Esophagus mucosa (tissue), 1 donor: ENCODE measurements at places on chromosomes 11 and 22. TPM values are rescaled to one million over a fixed set of nuclear protein-coding genes. Genes with fewer than 3 reads are reported as not detected.

- ATAC-seq = peak; percentile 20
Observed at GRCh38 chr11:122050021-122050690, 65.9 kb downstream of the BLID start.

DNA sequence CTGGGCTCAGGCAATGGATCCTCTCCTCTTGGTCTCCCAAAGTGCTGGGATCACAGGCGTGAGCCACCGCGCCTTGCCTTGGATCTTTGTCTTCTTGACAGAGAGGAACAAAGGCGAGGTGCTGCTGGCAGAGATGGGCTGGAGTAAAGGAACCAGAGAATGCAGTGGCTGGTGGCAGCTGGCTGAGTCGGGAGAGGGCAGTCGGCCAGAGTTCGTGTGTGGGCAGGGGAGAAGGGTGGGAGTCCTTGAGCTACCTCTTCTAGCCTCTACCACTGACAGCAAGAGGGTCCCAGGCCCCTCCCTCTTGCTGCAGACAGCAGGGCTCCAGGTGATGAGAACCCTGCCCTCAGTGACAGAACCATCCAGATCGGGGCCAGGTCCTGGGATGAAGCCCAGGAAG is 86.2 kb upstream of the LINC01488 start:
- ATAC-seq = no peak

GRCh38 chr11:27618281-27618915 is 81.9 kb downstream of the BDNF start:
- ATAC-seq = no peak

DNA sequence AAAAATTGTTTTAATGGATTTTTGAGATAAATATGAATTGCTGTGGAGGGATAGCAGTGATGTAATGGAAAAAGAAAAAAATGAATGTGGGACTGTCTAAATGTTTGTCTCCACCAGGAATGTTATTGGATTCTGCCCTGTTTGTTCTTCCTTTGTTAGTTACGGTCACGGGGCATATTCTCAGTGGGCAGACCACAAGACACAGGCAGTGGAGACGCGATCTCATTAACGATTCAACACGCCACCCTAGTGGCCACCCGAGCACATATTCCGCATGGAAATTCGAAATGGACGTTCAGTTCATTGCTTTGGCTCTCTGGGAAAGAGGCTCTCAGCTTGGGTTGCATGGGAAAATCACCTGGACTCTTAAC is 151.8 kb upstream of the TTC12 start:
- ATAC-seq = no peak

GRCh38 chr11:62933750-62934495 is 12.8 kb upstream of the CHRM1 start:
- ATAC-seq = peak; percentile 17

GRCh38 chr22:26064048-26064447 is 105.2 kb upstream of the SEZ6L start:
- no peak for ATAC-seq

DNA sequence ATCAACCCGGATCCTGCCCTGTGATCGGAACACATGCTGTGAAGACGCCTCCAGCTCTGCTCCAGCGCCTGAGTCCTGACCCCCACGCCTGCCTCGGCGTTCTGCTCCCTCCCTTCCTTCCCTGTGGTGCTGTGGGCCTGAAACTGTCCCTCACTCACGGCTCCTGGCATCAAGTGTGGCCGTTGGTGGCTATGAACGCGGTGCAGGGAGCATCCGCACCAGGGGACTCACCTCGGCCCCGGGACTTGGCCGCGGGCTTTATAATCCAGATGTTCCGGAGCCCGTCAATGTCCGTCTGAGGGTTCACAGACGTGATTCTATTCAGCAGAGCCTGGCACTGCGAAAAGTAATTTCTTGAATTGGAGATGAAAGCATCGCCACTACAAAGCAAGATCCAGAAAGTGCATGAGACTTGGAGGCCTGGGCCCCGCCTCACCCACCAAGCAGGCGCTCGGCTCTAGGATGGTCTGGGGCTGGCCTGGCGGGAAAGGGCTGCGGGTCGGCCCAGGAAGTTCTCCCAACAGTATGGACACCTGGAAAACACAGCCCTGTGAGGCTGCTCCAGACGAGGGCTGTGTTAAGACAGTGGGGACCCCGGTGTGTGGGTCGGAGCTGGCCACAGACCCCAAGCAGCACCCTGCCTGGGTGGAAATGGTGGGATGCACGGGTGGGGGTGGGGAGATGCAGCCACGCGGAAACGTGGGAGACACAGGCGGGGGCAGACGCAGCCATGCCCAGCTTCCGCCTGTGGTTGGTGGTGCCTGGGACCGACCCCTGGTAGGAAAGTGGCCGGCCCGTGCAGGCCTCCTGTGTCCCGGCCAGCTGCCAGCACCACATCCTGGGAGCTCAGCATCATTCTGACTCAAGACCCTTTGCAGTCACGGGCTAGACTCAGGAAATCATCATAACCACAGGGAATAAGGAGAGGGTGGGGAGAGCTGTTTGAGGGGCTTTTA is 21.8 kb upstream of the IL17REL start:
- ATAC-seq = no peak

GRCh38 chr11:110903830-110904229 is 191.6 kb upstream of the ARHGAP20 start:
- no peak for ATAC-seq

DNA sequence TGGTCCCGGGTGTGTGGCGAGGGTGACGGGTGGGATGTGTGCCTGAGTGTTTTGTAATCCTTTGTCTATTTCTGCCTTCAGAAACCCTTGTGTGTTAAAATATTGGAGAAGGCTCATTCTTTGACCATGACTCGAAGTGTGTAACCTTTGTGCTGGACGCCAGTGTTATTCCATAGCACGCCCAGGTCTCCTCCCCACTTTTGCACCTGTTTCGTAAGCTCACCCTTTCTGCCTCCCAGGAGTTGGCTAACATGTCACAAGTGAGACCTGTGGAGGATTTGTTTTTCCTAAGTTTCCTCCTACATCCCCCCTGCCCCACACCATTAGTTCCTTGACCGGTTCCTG is 382 bp downstream of the C11orf54 start:
- peak; percentile 63 for ATAC-seq

DNA sequence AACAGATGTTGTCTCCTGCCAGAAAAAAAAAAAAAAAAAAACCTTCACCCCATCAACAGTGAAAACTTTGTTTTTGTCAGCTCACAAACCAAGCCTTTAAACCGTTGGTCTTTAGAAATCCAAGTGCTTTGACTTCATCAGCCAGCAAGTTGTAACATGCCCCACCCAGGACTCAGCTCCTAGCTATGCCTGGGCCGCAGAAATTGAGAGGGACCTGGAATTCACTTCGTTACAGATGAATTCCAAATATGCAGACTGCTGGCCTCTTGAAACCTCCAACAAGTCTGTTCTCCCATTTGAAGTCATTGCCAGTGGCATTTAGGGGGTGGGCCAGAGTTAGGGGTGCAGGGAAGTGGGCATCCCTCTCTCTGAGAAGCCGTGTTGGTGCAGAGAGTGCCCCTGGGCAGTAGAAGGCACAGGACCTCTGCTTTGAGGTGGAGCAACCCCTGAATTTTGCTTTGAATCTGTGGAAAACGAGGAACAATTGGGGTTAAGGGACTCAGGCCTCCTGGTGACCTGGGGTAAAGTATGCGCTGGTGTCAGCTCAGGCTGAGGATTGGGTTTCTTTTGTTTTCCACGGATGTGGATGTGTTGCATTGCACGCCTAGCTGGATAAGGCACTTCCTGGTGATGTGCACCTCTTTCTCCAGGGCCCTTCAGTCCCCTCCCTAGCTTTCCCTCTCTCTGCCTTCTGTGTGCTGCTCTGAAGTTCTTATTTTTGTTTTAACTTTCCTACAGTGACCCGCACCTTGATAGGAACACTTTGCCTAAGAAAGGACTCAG is 109.5 kb downstream of the DBX1 start:
- peak; percentile 75 for ATAC-seq

- ATAC-seq = peak; percentile 69
Observed at GRCh38 chr11:35077709-35078469, 61.1 kb upstream of the CD44 start.

DNA sequence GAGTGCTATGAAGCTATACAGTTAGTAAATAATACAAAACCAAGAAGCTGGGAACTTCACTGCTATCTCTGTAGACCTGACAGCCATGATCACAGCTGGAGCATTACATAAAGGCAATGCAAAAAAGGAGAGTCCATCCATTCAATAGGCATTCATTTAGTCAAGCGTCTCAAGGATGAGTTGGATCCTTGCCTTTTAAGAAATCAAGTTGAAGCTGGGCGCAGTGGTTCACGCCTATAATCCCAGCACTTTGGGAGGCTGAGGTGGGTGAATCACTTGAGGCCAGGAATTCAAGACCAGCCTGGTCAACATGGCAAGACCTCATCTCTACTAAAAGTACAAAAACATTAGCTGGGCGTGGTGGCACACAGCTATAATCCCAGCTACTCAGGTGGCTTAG is 48.1 kb upstream of the ALKBH3 start:
- ATAC-seq = peak; percentile 19

GRCh38 chr11:39817241-39817640 is 1642.2 kb downstream of the LRRC4C start:
- ATAC-seq = no peak

- no peak for ATAC-seq
Observed at GRCh38 chr11:106222626-106223025, 145.2 kb downstream of the AASDHPPT start.

GRCh38 chr11:120102864-120103122 is 35.1 kb downstream of the TRIM29 start:
- no peak for ATAC-seq

GRCh38 chr11:133047036-133047770 is 485.1 kb downstream of the OPCML start:
- no peak for ATAC-seq

- ATAC-seq = peak; percentile 48
Observed at GRCh38 chr11:33256031-33256812, 959 bp upstream of the HIPK3 start.

DNA sequence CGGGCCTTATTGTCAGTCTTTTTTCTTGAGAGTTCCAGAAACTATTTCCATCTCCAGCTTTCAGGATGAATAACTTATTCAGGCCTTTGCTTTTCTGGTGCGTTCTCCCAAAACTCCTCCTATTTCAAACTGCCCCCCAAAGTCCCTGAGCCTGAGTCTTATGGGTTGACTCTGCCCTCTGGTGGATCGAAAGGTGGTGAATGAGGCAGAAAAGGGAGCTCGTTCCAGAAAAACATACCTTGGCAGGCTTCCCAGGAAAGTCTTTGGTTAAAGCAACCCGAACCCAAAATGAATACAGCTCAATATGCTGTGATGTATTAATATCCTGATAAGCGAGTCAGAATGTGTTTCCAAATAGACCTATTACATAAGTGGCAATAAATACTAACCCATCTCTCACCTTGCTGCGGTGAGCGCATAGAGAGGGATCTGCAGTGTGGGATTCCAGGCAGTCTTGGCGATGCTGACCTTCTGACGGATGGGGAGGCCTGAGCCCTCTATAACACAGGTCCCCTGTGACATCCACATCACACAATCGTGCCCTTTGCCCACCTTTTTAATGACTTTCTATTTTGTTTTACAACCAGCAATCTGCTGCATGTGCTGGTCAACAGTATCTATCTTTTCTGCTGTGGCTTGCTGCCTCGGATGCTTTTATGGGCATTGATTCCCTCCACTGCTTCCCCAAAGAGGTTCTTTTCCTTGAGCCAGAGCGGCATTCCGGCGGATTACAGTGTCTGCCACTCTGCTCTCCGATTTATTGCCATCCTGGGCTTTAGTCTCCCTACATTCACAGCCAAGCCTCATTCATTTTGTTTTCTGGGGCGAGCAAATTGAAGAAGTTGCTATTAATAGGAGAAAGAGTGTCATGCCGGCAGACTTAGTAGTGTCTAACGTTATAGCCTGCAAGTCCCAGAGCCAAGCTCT is 756.8 kb downstream of the NTM start:
- no peak for ATAC-seq

DKK3 gene
- total RNA-seq = 21.2 TPM

ACTN3 gene
- total RNA-seq = 0.44 TPM

CASP12 gene
- not detected for total RNA-seq
